ENCODE measurements at places on chromosomes 2 and 18.

DNA sequence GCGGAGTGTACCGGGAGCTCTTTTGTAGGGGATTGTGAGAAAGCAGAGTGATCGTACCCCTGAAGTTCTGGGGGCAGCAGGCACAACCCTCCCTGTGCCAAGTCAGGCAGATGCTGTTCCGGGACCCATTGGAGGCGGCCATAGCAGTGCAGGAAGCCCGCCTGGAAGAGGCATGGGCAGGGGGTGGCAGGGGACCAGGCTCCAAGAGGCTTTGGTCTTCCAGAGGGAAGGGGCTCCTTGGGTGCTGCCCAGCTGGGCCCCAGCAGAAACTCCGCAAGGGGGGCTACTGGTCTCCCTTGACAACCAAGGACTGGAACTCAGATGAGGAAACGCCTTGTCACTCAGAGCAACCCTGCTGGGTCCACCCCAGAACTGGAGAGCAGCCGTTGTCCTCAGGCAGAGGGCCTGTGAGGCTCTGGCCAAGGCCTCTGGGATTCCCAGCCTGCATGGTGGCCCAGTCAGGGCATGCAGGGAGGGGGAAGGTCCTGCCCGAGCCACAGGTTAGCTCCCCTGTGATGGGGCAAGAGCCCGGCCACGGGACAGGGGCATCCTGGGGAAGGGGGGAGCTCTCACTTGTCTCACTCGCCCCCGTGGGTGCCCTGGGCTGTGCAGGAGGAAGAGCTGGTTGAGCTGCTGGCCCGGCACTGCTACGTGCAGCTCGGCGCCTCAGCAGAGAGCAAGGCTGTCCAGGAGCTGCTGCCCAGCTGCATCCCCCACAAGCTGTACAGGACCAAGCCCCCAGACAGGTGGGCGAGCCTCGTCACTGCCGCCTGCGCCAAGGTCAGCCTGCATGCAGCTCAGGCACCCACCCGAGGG lies 21.0 kb upstream of the GPR17 start:
- no peak for DNase-seq

DNA sequence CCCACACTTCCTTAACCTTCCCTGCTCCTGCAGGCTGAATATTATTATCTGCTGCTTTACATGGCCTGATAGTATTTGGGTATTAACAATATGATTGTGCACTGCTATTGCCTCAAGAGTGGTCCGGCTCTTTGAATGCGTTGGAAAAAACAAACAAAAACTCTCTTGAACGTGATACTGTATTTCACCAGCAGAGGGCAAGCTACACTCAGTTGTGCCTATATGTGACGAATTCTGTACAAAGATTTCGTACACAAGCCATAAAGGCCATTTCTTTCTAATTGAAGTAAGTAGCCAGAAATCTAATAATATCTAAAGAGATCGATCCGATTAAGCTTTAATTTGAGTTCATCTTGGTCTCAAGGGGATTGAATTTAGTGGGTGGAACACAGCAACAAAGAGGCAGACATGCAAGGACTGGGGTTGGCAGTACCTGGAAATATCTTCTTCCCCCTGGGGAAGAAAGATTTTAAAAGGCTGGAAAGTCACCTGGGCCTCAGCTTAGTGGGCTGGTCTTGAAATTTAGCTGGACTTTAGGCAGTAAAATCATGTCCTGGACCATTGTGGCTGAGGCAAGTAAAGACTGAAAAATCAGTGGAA lies 49.3 kb upstream of the RAB6D start:
- DNase-seq: no peak

DNA sequence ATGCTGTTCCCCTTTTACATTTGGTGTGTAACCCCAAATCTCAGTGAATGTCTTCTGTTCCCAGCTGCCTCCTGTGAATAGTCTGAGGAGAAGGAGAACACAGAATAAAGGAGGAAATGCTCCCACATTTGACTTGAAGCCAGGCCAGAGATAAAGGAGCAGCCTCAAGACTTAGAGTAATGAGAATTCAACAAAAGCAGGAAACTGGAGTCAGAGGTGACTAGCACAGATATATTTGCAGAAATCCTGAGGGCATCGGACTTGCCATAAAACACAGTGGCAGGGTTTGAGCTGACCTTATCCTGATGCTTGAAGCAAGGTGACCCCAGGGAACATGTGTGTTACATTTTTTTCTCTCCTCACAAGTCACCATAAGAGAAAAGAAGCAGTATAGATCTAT lies 291.4 kb upstream of the RND3 start:
- no peak for DNase-seq

- DNase-seq: no peak
Measured at GRCh38 chr2:121635371-121635770, 13.9 kb downstream of the CLASP1 start.

DNA sequence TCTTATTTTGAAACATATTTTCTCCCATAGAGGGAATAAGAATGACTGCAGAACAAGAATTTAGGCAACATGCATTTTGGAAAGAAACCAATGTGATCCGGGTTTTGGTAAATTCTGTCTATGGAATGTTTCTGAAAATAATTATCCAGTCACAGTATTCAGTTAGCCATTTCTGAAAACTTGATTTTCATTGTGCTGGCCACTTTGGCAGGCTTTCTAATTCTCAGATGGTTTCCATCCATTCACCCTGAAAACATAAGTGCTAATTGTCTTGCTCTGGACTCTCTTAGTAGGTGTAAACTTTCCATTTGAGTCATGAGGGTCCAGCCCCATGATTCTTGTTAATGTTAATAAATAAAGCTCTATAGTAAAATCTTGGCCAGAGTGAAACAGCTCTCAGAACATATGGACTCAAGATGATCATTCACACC lies 176.5 kb downstream of the RBM43 start:
- no peak for DNase-seq

DNA sequence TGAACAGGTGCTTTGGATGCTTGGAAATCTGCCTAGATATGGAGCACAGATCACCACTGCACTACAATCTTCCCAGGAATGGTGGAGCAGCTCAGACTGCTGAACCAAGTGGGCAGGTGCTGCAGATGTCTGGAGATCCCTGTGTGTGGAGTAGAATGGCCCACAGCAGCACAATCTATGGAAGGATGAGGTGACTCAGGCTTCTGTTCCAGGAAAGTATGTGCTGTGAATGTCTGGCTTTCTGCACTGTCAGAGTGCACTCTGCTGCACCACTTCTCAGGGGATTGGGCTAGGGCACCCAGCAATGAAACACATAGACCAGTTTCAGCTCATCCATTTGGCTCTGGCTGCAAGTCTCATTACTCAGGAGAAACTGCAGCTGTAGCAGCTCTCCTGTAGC lies 865.4 kb upstream of the NXPH2 start:
- no peak for DNase-seq

DNA sequence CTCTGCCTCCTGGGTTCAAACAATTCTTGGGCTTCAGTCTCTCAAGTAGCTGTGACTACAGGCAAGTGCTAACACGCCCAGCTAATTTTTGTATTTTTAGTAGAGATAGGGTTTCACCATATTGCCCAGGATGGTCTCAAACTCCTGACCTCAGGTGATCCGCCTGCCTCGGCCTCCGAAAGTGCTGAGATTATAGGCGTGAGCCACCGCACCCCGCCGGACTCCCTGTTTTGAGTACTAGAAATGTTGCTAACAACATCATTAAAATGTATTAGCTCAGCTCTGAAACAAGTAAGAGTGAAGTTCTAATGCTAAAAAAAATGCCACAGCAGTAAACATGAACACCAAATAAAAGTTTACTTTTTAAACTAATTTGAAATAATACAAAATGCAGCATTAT lies 937.7 kb downstream of the CPS1 start:
- DNase-seq: no peak

- DNase-seq: no peak
Measured at GRCh38 chr2:182426082-182426917, 536 bp downstream of the PDE1A start.

GRCh38 chr2:222734703-222735014 lies 63.2 kb downstream of the MOGAT1 start:
- DNase-seq: no peak

GRCh38 chr18:37385846-37386778 lies 179.5 kb downstream of the CELF4 start:
- no peak for DNase-seq

GRCh38 chr2:159807183-159808031 lies 9.4 kb upstream of the CD302 start:
- DNase-seq: no peak

DNA sequence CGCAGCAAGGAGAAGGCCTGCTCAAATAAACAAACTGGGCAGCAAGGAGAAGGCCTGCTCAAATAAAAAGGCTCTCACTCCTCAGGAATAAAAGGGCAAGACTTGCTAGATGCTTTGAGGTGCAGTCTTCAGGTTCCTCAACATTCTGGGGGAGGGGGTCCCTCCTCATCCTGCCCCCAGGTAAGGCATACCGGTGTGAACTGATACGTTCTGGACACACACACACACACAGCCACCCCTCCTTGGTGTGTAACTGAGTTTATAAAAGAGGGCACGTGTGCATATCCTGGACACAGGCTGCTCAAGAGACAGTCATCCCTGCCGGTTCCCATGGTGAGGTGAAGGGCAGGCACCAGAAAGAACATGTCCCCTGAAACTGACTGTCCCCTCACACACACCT lies 4.5 kb downstream of the TEX261 start:
- no peak for DNase-seq

DNA sequence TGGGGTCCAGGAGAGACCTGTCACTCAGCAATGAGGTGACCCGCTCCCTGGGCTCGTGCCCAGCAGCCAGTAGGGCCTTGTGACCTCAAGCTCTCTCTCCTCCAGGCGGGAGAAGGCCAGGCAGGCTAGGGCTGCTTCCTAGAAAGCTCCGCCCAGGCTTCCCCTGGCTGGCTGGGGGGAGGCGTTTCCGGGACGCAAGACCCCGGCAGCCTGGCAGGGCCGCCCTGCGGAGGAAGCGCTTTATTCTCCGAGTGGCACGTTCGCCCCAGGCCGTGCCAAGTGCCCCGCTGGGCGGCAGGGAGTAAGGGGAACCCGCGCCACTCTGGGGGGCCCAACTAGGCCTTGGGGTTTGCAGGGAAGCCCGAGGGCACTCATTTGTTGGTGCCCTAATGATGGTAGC lies 21.2 kb upstream of the EPAS1 start:
- no peak for DNase-seq

DNA sequence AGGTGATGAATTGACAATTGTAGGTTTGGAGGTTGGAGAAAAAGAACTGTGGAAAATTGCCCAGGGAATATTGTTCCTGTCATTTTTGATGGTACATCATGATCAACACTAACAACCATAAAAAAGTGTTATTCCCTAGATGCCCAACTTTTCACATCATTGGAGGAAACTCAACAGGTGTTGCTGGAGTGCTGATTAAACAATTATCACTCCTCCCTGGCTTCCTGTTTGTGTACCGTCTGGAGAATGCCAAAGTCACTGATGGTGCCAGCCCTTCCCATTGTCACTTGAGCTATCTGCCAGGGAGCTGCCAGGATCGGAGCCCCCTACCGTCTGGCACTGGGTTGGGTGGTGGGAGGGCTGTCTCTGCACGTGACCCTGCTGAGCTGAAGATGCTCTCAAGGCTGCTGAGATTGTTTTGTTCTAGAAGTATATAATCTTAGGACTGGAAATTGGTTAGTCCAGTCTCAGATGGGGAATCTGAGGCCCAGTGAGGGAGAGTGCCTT lies 156.9 kb downstream of the PRKCE start:
- no peak for DNase-seq

DNA sequence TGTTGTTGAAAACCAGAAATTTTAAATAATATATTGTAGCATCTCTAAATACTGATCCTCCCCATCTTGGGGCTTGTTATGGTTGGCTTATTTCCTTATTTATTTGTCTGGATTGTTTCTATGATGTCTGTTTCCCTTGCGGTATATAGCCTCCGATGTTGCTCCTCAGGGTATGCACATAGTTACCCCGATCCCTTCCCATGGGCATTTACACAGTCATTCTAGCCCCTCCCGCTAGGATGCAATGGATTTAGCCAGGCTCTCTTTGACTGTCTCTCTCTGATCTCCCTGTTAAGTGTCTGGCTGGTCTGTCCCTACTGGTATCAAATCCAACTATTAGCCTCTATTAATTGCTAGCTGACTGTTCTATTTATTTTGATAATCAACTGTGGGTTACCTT lies 91.8 kb upstream of the CRACDL start:
- DNase-seq: no peak

DNA sequence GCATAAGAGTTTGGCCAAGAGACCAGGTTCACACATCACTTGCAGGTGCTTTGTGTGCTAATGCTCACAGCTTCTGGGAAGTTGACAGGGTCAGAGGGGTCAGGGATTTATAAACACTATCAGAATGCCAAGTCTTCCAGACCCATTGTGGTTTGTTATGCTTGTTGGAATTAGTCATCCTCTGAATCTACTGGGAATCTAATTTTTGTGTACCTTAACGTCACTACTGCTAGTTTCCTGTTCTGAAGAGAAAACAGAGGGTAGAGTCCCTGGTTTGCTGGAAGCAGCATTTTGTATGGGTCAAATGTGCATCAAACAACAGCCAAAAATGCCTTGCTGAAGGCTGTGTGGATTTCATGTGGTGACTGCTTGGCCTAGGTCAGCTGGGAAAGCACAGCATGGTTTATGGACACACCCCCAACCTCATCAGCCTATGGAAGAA lies 33.3 kb downstream of the ANTXR1 start:
- DNase-seq: no peak

DNA sequence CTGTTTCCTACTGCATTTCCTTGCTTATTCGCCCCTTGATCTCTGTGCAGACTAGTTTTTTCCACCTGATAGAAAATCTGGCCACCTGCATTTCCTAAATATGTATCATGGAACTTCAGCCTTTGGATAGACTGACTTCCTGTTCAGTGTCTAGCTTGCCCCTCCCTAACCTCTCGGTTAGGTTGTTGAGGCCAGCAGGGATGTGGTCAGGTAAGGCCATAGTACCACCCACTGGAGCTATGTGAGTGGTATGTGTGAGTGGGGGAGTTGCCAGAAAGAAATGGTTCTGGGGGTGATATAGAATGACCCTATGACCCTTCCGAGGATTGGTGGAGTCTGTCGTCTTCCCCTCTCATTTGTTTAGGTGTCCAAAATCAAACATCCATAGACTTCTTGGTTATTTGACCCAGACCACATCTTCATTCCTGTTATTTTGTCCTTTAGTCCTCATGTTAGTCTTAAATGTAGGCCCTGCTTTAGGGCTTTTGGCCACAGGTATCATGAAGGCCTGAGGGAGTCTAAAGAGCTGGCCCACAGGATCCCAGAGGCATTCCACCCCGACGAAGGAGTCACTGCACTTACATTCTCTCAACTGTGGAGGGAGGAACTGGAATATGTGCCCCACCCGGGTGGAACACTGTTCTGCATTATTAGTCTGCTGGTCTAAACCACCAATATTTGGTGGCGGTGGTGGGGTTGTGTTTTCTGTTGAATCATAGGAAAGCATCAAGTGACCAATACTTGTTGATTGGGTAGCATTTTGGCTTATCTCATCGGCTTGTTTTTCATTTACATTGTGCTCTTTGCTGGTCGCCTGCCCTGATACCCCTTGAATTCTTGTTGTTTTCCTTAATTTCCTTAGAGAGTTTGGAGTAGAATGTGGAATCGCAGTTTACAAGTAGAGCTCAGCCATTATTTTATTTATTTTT lies 21.9 kb downstream of the CAB39 start:
- no peak for DNase-seq

- no peak for DNase-seq
Measured at GRCh38 chr18:24053211-24053610, 38.7 kb downstream of the TTC39C start.
